NCI-H524 treated with DMSO at 0.1 percent for 48 hours (cell line): ENCODE measurements at places on chromosomes 4 and X.

DNA sequence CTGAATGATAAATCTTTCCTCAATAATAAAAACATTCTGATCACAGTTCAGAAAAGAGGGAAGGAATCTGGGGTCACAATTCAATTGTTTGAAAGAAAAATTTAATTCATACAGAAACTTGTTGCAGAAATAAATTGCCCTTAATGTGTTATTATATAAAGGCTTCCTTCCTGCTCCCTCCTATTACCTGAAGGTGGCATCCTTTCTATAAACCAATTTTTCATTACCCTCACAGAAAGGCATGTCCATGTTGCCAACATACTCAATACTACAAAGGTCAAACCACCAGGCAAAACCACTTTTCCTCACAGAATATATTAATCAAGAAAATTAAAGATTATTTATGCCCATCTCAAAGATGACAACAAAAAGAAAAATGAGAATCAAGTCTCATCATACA lies 194.3 kb upstream of the CT83 start:
- no peak for DNase-seq

- no peak for DNase-seq
These were observed 180.2 kb downstream of the RBM46 start for GRCh38 chr4:154961263-154961662.

GRCh38 chr4:150082241-150082640 lies 4.0 kb downstream of the DCLK2 start:
- DNase-seq, result no peak

DNA sequence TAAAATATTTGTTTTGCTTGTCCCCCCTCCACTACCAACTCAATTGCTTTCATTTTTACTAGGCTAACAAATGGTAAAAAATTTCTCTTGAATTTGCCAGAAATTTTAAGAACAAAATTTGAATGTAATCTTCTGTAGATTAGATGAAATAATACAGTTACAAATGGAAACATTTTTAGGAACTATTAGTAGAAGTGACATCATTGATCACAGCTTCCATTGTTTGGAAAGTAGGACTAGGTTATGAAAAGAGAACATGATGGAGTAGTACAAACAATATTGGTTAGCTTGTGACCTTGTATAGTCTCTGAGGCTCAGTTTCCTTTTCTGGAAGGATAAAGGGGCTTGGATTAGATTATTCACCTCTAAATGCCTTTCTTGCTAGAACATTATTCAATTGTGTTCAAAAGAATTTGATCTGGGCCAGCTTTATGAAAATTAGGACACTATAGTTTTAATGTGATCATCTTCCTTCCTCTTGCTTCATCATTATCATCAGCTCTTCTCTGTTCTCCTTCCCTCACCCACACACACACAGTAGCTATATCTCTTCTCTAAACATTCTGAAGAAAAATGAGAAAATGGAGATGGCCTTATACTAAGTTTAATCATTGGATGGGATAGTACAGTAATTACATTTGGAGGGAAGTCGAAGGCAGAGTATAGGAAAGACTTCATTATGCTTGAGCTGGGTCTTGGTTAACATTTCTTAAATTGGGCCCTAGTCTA lies 9.9 kb downstream of the MTMR1 start:
- no peak for DNase-seq

DNA sequence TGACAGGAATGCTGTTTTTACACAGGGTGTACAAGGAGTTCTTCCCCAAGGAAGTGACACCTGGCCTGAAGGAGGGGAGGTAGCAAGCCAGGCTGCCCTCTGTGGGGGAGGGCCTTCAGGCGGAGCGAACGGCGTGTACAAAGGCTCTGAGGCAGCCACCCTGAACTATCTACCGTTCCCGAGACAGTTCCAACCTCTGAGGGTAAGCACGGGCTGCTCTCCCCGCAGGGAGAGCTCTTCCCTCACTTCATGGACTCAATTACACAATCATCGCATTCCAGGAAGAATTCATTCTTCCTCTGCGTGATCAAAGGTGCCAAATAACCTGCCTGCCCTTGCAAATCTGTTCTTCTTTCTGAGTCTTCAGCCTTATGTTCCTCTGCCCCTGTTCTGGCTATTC lies 4.8 kb downstream of the ELK1 start:
- DNase-seq, result no peak

DNA sequence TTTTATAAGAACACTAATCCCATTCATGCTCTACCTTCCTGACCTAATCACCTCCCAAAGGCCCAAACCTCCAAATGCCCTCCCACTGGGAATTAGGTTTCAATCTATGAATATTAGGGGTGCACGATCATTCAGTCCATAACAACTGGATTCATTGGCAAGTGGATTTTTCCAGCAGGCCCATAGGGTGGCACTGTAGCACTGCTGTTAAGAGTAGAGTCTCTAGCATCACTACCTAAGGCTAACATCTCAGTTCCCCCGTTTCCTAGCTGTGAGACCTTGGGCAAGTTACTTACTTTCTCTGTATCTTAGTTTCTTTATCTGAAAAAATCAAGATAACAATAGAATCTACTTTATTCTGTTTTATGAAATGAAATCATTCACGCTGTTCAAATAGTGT lies 315.8 kb downstream of the STIM2 start:
- peak; percentile 34 for DNase-seq

- DNase-seq, result no peak
These were observed 580.4 kb downstream of the ANKRD50 start for GRCh38 chr4:124132161-124132560.

DNA sequence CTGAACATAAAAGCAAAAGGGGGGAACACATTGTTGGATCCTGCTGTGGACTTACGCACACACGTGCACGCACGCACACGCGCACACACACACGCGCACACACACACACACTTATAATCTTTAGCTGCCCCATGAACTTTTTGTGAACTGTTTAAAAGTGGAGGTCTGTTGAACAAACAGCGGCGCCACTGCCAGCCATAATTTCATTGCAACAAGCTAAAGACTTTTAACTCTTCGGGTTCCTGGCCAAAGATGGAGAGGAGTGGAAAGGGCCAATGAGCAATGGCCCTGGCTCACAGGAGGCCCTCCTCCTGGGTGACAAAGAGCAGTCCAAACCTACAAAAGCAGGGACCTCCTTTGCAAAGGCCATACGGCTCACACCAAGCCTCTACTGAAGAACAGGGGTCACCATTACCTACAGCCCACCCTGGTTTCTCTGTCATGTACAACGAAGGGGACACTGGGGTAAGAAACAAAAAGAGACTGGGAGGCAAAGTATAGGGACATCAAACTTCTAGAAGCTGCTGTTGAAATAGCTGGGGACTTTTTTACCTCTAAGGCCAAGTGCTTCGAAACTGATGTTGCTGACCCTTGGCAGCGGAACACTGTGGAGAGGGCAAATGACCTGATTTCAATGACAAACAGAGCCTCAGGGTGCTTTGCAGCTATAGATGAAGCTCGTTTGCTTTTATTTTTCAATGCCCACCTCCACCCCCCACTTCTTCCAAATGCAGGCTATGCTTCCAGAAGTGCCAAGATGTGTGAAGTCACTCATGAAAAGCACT lies 16.7 kb downstream of the BCOR start:
- no peak for DNase-seq

DNA sequence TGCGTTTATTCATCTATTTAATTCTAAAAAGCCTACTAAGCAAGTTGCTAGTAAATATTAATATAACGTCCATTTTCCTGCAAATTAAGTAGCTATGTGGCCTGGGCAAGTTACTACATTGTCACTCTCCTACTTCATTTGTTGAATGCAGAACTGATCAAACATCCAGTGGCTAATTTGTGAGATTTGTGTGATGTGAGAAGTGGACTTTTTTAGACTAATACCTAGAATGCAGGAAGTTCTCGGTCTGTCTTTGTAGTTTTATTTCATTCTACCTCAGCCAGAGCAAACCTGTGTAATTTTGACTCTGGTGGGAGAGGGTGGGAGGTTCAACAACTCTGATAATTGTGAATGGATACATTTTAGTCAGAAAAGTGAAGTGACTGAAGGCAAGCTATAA lies 840 bp downstream of the GUF1 start:
- no peak for DNase-seq

GRCh38 chr4:153207567-153207966 lies 3.3 kb downstream of the TRIM2 start:
- DNase-seq, result no peak

- DNase-seq, result no peak
These were observed 262.7 kb downstream of the RCHY1 start for GRCh38 chr4:75251547-75251946.

- DNase-seq, result no peak
These were observed 807 bp downstream of the SEL1L3 start for GRCh38 chr4:25861951-25862410.

DNA sequence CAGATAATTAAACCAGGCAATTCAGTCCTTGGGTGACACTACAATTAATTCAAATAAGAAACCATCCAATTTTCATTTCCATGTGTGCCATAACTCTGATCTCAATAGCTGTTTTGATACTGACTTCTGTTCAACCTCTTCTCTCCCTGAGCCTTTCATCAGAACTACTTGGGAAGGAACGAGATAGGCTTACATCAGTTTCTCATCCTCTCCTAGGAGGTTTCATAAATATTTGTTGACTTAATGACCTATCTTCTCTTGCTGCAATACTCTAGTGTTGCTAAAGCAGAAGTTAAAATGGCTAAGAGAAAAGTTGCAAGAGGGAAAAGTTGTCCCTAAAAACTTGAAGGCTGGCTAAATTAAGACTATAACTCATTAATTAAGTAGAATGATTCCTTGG lies 41.8 kb downstream of the PRKG2 start:
- no peak for DNase-seq

GRCh38 chr4:25129917-25130316 lies 30.3 kb downstream of the SEPSECS start:
- DNase-seq, result no peak

- no peak for DNase-seq
These were observed 63.4 kb downstream of the DCUN1D4 start for GRCh38 chr4:51906167-51906958.

- DNase-seq, result no peak
These were observed 126.5 kb downstream of the SLIT2 start for GRCh38 chr4:20378181-20378580.

DNA sequence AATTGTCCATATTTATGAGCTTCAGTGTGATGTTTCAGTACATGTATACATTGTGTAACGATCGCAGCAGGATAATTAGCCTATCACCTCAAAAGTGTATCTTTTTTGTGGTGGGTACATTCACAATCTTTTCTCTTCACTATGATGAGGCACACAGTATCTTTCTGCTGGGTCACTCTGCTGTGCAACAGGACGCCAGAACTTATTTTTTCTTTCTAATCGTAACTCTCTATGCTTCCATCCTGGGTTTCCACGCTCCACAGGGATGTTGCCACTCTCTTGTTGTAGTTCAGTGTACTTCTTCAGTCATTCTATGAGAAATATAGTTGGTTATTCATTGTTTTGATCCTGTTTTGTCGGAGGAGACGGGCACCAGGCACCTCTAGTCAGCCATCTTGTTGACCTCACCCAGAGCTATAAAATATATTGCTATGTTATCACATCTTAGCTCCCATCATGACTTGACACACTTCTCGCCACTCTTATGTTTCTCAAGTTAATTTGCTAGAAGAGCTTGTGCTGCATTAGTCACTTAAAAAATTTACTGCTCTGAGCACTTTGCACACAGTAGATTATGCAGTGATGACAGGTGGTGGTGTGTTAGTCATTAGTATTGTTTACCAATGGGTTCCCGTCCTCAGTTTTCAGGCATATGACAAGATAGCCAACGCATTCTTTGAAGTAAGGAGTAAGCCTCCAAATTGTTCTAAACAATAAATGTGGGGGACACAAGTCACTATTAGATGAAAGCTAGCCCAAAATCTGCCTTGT lies 1002.7 kb upstream of the PCDH7 start:
- DNase-seq, result no peak

GRCh38 chr4:148442832-148443511 lies 758 bp upstream of the NR3C2 start:
- no peak for DNase-seq

DNA sequence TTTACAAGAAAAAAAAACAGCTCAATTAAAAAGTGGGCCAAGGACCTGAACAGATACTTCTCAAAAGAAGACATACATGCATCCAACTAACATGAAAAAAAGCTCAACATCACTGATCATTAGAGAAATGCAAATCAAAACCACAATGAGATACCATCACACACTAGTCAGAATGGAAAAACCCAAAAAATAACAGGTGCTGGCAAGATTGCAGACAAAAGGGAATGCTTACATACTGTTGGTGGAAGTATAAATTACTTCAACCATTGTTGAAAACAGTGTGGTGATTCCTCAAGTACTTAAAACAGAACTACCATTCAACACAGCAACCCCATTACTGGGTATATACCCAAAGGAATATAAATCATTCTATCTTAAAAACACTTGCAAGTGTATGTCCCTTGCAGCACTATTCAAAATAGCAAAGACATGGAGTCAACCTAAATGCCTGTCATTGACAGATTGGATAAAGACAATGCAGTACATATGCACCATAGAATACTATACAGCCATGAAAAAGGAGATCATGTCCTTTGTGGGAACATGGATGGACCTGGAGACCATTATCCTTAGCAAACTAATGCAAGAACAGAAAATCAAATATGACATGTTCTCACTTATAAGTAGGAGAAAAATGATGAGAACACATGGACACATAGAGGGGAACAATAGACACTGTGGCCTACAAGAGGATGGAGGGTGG lies 97.6 kb downstream of the RAB28 start:
- no peak for DNase-seq

DNA sequence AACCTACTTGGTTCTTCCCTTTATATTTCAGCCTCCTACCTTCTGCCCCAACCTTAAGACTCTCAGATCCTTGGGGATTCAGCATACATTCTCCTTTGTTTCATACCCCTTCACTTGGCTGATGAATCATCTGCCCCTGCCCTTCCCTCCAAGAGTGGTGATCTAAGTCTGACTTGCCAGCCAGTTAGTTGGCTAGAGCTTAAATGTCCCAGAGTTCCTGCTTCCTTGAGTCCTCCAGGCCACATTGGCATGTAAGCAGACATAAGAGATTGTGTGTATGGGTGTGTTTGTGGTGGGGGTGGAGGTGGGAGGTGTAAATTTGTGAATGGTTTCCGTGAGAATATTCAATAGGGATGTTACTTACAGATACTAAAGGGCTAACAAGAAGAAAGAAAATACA lies 3.7 kb upstream of the TEX13D start:
- DNase-seq, result no peak

DNA sequence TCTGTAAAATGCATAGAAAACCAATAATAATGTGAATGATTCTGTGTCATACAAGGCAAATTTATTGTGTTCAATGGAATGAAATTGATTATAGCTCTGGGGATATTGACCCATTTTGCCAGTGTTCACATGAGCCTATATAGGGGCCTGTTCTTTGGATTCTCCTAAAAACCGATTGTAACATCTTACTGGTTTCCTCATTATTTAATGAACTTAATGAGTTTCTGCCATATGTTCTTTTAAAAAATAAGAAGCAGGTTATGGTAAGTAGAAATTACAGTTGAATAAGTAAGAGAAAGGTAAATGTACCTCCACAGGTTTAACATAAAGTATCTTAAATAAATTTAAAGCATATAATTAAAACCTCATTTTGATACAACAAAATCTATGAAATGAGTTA lies 24.6 kb upstream of the ADGRL3 start:
- no peak for DNase-seq

- no peak for DNase-seq
These were observed 99.5 kb upstream of the MYOZ2 start for GRCh38 chr4:119035951-119036737.

- no peak for DNase-seq
These were observed 22.0 kb upstream of the RPA4 start for GRCh38 chrX:96861661-96862060.

- DNase-seq, result no peak
These were observed 132.7 kb upstream of the MAP3K15 start for GRCh38 chrX:19647731-19648588.
